ENCODE measurements at places on chromosomes 12 and 14.

- no peak for DNase-seq
Measured at GRCh38 chr12:12513416-12514006, 49.2 kb downstream of the DUSP16 start.

DNA sequence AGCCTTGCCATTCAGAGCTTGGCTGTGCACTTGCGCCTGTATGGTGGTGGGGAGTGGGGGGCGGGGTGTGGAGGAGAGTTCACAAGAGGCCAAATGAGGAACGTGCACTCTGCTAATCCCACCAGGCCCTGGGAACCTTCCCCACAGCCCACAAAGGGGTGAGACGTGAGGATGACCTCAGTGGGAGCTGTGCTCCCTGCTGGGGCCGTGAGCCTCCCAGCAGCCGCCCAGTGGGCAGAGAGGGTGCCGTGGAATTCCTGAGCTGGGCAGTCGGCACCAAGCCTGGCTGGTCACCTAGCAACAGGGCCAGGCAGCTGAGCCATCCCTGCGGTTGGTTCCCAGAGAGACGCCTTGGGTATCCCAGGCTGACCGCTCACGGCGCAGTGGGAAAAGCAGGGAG, 53.7 kb downstream of the CCNK start:
- no peak for DNase-seq

DNA sequence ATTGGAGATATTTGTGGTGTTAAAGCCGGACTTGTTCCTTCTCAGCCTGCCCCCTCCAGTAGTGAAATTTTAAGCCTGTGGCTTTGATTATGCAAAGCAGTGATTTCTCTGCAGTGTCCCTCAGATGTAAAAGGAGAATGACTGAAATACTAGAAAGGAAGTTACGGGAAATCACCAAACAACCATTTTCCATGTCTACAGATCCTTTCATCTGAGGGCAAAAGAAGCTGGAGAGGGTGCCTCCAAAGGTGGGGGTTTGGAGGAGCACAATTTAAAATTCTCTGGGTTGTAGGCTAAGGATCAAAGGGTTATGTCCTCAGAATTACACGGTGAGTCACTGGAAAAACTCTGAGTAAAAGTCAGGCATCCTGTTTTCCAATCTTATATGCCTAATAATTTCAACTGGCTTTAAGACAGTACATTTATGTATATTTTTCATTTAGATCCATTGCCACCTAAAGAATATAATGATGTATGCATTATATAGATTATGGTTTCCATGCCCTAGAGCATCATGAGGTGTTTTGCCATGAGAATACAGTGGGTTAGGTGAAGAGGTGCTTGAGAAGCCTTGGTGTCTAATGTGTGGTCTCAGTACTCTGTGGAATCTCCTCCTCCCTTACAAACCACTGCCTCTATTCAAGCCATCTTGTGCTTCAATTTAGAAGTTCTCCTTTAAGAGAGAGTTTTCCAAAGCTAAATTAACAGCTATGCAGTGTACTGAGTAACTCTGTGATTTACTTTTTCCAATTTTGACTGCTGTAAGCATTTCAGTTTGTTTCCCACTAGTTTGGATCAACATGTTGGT, 362.1 kb downstream of the RAD51B start:
- no peak for DNase-seq

DNA sequence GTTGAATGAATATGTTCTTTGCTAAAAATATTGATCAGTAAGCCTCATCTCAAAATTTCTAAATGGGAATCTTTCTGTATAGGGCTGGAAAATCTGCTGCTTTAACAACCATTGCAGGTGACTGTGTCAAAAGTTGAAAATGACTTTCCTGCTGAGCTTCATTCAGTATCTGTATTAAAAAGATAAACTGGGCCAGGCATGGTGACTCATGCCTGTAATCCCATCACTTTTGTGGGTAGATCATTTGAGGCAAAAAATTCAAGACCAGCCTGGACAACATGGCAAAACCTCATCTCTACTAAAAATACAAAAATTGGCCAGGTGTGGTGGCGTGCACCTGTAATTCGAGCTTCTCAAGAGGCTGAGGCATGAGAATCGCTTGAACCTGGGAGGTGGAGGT, 213.7 kb upstream of the SYT10 start:
- DNase-seq = no peak

- no peak for DNase-seq
Measured at GRCh38 chr14:95197551-95197950, 40.2 kb upstream of the DICER1 start.

DNA sequence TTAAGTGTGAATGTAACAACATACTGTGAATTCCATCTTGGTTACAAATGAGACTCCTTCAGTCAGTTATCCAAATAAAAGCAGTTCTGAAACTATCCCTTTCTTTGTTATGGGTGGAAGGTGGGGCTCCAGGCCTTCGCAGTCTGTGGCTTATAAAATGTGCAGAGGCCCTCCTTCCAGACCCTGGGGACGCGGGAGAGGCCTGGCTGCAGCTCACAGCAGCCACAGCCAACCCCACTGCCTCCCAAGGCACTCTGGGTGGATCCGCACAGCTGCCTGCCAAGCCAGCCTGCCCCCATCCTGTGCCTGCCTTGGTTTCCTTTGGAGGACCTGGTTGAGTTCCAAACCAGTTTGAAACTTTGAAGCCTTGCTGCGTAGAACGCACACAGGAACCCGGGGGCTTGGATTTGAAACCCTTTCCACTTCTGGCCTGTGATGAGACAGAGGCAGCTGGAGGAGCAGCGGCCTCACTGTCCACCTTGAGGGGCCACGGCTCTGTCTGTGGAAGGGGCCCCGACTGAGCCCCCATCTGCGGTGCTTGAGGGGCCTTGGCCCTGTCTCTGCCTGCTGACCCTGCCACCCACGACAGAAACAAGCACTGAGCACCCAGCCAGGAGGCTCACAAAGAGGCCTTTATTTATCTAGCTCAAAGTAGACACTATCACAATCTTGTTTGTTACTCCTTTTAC, 30.4 kb downstream of the CCNK start:
- no peak for DNase-seq

- no peak for DNase-seq
Measured at GRCh38 chr14:65920996-65921395, 508.5 kb downstream of the FUT8 start.

DNA sequence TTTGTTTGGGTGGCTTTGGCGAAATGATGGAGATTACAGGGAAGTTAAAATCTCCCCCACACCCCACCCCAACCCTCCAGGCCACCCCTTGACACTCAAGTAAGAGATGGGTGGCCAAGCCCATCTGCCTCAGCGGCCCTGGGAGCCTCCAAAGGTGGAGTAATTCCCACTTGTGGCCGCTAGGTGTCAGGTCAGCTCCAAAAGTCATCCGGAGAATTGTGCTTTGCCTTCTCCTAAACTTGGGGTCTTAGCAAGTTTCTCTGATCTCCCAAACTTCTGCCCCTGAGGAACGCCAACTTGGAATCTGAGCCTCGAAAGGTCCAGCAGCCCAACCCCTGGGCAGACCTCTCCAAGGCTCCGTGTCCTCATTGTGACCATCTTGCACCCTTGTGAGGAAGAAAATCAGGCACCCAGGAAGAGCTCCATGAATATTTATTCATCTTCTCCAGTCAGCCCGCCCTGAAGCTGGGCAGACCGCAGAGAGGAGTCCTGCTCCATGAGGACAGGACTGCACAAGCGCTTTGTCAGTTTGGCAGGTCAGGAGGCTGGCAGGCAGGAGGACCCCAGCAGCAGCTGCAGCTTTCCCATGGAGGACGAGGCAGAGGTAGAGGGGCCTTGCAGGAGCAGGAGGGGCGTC, 46.7 kb downstream of the LRRC74A start:
- peak; percentile 58 for DNase-seq

- peak; percentile 49 for DNase-seq
Measured at GRCh38 chr14:104795781-104796686, 486 bp upstream of the AKT1 start.

DNA sequence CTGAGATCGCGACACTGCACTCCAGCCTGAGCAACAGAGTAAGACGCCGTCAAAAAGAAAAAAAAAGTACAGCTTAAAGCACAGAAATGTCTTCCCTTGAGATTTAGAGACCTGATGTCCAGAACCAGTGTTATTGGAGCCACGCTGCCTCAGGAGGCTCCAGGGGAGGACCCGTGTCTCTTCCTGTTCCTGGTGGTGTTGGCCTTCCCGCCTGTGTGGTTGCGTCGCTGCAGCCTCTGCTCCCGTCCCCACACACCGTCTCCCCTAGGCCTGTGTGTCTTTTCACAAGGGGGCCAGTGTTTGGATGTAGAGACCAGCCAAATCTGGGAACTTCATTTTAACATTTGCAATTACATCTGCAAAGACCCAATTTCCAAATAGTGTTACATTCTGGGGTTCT, 8.6 kb upstream of the FBRSL1 start:
- no peak for DNase-seq

DNA sequence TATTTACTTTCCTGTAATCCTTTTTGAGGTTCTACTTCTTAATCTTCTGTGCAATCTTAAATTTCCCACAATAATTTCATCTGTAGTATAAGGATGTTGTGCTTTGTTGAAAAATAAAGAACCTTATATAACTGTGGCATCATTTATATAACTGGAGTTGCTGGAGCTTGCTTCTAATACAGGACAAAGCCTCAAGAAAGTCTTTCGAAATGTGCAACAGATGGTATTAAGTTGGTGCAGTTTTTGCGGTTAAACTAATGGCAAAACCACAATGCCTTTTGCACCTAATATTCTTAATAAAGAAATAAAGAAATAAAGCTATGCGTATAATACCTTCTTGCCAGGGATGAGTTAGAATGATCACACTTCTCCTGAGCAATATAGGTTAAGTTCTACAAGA, 180.0 kb downstream of the KITLG start:
- DNase-seq = no peak

DNA sequence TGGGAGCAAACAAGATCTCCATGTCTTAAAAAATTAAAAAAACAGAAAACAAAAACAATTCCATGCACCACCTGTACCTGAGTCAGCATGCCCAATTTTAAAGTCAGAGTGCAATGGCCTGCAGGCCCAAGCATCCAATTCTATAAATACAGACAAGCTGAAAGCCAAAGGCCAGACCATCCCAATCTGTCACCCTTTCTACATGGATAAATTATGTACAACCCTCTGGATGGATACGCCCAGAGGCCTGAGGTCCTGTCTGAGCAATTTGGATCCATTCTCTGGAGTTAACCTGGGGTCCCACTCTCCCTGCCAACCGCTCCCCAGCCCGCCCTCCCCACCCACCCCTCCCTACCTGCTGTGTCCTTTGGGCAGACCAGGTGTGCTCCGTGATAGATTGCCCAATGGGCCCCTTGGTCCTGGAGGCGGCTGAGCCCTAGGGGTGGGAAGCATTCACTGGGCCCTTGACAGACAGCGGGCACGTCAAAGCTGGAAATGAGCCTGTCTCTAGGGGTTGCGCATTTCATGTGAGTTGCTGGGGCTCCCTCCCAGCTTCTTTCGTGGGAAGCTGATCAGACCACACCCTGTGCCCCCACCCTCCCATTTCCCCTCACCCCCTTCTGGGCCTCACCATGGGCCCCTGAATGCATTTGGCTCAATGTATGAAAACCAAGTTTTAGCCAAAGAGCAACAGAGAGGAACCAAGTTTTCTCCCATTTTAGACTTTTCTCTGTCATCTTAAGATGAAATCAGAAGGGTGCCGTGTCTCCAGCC, 171.3 kb downstream of the BCL11B start:
- no peak for DNase-seq

DNA sequence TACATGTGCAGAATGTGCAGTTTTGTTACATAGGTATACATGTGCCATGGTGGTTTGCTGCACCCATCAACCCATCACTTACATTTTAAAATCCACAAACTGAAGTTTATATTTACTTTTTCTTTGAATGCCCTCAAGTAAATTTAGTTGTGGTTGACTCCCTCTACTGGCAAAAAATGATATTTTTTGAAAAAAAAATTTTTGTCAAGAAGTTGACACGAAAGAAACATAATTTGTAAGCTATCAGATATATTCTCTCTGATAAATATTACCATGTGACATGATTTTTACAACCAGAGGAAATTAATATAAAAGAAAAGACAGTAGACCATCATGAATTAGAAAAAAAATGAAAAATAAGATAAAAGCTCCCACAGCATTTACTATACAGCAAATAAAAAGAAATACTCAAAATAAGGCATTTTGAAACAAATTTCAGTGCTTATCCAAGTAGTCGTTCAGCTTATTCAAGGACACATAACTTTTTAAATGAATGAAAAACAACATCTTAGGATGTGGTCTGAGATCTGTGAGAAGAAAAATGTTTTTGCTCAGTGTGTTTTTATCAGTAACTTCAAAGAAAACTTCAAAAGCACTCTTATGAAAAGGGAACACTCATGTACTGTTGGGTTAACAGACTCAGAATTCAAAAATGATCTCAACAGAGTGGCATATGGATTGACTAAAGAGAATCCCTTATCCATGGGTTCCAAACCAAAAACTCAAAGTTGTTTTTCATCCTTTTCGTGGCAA, 30.0 kb upstream of the GRIP1 start:
- no peak for DNase-seq

- no peak for DNase-seq
Measured at GRCh38 chr12:58419905-58420304, 478.5 kb downstream of the ATP23 start.

GRCh38 chr12:76623931-76624330, 64.4 kb upstream of the OSBPL8 start:
- no peak for DNase-seq

DNA sequence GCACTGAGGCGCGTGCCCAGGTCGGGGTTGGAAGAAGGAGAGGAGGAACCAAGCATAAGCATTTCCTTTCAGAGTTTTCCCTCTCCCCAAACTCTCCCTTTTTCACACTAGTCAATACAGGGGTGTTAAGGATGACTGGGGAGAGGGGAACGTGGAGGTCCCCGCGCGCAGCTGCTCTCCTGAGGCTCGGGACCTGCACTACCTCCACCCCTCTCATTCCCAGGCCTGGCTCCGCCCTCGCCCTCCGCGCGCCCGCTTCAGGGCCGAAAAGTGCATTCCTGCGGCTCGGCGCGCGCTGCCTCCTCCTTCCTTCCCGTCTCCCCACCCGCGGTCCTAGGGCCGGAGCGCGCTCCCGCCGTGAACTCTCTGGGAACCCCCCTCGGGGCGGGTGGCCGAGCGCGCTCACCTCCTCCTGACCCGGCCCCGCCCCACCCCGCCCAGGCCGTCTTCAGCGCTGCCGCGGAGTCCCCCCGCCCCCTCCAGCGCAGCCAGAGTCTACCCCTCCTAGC, 11.3 kb downstream of the RARG start:
- DNase-seq = peak; percentile 71

DNA sequence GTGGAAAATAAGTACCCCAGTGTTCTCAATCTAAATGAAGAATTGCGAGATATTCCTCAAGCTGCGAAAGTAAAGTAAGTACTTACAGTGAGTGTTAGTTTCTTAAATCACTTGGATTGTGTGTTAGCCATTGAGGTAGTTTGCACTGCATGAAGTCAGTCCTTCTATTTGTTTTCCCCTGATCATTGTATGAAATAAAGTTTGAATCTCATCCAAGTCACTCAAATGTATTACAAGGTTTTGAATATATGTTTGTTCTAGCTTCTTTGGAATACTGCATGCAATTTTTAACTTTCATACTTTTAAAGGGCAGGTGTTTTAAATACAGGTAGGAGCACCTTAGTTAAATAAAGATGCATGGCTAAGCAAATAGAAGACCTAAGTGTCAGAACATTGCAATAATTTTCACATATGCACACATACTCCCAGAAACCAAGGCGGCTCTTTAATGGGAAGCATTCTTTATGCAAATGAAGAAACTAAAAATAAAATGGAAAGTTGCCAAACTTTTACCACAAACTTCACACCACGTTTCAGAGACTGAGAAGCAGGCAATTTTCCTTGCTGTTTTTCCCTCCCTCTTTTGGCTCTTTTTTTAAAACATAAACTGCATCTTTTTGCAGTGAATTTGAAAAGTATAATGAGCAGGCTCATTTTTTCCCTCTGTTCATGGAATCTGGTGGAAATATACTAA, 105.6 kb downstream of the GPR135 start:
- DNase-seq = no peak

Measured in naive B cell (primary cell).